ENCODE measurements at places on chromosomes 2 and 18.

- DNase-seq: no peak
Observed at GRCh38 chr2:168243061-168243460, 4.3 kb downstream of the STK39 start.

GRCh38 chr2:14816069-14817060, 183.8 kb downstream of the LRATD1 start:
- no peak for DNase-seq

- DNase-seq: no peak
Observed at GRCh38 chr2:218607436-218608115, at the start of gene PLCD4. Gene PLCD4, plus strand, starts transcription at chr2:218607899. Its CDS starts 7,841 bp downstream, at chr2:218615740.

DNA sequence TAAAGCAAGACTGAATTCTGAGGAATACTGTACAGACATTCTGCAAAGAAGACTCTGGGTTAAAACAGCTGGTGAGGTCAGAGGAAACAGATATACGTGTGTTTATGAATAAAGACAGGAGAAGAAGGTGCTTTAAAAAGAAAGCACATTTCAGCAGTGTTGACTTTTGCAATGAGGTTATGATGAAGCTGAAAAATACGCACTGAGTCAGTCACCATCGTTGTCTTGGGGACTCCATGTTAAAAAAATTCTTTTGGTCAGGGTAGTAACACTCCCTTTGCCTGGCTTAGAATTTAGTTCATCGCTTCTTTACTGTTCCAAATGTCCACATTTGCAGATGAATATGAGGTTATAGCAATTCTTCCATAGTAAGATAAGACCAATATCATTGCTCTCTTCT, 1049.0 kb downstream of the TSN start:
- DNase-seq: no peak

DNA sequence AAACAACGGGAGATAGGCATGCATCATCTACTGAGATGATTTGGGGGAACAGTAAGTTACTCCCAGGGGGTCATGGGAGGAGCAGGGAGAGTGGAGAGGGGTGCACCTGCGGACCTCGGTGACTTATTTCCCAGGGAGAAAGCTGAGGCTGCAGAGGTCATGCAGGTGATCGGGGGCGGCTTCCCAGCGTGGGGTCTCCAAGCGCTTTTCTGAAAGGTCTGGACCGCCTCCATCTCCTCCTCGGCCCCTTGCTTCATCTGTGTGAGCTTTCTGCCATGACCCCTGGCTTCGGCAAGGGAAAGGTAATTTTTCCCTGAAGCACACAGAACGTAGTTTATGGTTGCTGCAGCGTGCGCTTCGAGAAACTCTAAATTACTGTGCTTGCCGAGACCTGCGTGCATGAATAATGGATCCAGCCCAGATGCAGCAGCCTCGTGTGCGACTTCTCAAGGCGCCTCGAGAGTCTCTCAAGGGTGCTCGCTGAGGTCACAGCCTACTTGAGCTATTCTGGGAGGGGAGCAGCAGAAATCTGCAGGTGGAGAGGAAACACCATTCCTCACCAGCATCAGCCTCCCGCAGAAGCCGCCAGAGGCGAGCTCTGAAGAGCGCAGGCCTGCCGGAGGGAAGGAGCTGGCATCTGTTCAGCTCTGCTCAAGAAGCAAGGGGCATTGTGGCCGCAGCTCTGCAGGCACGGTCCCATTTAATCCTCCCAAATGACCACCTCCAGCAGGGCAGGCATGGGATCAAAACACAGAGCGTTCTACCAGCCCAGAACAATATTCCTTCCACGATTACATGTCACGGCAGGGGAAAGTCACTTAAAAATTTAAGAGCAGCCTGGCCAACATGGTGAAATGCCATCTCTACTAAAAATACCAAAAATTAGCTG, 308.4 kb upstream of the MYT1L start:
- DNase-seq: no peak

Data from occipital lobe (tissue), 3 donors.